ENCODE measurements at places on chromosomes 2 and 18. TPM values are rescaled to one million over a fixed set of nuclear protein-coding genes. Genes with fewer than 3 reads are reported as not detected.
A peak's percentile ranks its signal among the peaks of the same experiment; 100 is the strongest.

DNA sequence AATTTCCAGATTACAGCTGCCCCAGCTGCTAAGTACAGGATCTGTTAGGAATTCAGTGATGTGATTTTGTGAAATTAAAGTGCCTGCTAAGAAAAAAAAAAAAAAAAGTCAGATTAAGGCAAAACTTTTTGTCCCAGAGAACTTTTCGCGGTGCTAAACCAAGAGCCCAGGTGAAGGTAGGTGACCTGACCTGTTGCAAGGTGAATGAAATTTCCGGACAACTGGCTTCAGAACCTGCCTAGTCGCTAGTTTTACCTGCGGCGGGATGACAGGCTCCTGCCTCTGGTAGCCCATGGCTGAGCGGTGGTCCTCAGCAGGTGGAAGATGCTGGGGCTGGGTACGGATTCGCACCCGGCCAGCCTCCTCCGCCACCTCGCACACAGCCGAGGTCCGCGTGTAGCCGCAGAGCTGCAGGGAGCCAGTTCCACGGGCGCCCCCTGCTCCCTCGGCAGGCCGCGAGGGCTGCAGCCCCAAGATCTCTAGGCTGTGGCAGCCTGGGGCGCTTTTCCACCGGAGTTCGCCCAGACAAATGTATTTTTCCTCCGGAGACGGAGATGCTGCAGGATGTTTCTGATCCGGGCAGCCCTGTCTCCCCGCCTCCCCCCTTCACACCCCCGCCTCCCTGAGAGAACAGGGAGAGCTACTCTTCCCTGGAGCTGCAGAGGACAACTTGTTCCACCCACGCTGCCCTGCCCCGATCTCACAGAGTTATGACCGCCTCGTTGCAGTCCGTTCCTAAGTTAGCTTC lies at the start of gene SLC38A11:
SLC38A11 (minus strand) TSS at position 572 of the 748 bp plus-strand sequence; CDS start at position 294, 278 bp downstream.
- DNase-seq: no peak

The LBX2 gene
- 1.9 TPM for total RNA-seq

The MDH1B gene
- total RNA-seq: not detected

The TACR1 gene
- total RNA-seq: not detected

DNA sequence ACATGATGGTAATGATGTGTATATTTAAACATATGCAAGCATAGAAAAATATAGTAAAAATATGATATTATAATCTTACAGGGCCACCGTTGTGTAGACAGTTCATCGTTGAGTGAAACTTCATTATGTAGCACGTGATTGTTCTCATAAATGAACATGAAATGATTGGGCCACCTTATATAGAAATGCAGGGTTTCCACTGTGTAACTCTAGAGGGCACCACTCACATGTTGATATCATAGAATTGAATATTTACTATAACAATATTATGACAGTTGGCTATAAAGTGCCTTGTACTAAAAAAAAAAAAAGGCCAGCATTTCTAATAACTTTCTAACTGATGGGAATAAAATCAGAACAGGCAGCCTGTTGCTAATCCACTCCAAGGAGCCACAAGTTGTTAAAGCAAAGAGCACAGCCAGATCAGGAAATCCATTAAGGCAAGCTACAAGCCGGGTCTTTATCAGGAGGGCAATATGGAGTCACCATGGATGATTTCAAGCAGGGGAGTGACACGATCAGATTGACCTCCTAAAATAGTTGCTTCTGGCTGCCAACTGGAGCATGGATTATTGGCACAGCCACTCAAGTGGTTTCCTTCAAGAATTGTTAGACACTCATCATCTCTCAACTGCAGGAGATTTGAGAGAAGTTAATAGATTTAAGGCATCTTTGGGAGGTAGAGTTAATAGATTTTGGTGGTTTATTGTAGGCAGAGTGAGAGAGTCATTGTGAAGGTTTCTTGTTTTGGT lies 16.7 kb downstream of the IL1F10 start:
- peak; percentile 41 for DNase-seq

The RFX8 gene
- total RNA-seq: not detected

The PID1 gene
- 0.56 TPM for total RNA-seq

The STARD6 gene
- not detected for total RNA-seq

DNA sequence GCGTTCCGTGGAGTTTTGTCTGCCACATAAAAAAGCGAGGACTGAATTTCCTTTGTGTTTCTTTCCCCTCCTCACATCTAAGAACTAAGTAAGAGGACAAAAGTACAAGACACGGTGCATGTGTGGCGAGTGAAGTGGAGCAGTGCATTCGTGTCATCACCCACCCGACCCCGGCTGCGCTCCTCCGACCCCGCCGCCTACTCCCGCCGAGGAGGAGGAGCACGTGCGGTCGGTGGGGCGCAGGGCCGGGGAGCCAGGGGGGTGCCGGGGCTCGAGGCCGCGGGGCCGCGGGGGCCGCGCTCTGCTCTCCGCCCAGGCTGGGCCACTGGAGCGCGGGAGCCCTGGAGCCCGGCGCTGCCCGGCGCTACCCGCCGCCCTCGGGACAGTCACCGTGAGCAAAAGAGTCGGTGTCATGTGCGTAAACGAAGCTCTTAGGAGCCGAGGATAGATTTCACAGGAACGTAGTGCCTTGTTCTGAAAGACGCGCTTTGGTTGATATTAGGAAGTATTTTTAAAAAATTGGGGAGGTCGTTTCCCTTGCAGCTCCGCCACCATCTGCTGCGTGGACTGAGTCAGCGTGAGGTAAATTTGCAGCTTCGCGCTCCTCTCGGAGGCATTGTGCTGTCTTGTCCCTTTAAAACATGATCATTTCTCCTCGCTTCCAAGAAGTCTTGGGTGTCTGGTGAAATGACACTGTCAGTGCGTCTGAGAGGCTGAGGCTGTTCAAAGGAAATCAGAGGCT lies 11.0 kb downstream of the TBR1 start:
- DNase-seq: peak; percentile 36

DNA sequence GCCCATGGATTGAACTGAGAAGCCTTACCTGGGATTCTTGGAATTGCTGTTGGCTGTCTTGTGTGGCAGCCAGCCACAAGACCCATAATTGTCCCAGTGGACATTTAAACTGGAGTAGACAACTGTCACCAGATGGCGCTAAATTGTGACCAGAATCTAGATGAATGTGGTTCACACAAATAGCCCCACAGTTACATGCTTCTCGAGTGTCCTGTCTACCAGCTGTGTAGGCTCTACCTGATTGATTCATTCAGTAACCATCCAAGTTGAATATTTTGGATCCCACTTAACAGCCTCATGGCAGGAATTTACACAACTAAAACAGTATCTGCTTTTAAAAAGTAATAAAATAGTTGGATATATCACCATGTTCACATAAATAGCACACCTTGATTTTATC lies 73.2 kb downstream of the MAP4K4 start:
- peak; percentile 45 for DNase-seq

Measured in natural killer cell (primary cell).